ENCODE measurements at places on chromosomes 1 and 21.

DNA sequence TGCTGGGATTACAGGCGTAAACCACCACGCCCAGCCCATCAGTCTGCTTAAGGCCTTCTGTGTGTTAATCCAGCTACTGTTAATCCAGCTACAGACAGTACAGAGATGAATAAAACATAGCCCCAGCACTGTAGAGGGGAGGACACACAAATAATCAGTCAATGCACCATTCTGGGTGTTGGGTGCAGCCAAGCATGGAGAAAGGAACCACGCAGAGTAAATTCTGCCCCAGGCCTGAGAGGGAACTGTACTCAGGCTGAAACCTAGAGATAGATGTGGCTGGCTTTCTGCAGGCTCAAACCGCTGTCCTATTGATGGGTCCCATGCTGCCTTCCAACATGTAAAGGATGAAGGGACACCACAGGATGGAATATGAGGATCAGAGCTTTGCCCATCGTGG, 136.8 kb upstream of the IGSF21 start:
- DNase-seq: no peak

- DNase-seq: no peak
Observed at GRCh38 chr1:31591425-31592093, 15.2 kb downstream of the TINAGL1 start.

GRCh38 chr1:177983482-177984135, 13.8 kb upstream of the SEC16B start:
- DNase-seq: no peak

- no peak for DNase-seq
Observed at GRCh38 chr1:2104621-2105427, 54.6 kb downstream of the PRKCZ start.

GRCh38 chr1:79899914-79900313, 893.4 kb upstream of the ADGRL4 start:
- no peak for DNase-seq

DNA sequence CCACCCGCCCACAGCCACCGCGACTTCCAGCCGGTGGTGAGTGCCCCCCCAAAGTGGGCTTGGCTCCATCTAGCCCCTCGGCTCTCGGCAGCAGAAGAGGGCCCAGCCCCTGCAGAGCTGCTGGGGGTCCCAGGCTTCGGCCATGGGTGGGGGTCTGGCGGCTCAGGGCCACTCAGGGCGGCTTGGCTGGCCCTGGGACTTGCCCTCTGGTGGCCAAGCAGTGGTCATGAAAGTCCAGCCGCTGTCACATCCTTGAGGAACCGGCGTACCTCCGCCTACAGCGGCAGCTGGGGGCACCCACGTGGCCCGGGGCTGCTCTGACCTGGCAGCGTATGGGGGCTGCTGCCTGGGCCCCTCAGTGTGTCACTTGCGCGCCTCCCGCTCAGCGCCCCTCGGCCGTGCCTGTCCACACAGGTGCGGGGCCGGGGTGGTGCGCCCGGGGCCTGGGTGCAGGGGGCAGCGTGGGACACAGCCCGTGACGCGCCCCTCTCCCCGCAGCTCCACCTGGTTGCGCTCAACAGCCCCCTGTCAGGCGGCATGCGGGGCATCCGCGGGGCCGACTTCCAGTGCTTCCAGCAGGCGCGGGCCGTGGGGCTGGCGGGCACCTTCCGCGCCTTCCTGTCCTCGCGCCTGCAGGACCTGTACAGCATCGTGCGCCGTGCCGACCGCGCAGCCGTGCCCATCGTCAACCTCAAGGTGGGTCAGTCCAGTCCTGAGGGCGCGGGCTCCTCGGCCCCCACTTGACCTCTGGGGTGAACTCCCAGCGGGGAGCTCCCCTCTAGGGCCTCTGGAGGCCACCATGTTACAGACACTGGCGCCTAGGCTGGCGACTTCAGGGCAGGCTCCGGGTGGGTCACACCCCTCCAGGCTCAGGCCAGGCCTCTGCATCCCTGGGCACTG, 32.4 kb downstream of the SLC19A1 start:
- no peak for DNase-seq

DNA sequence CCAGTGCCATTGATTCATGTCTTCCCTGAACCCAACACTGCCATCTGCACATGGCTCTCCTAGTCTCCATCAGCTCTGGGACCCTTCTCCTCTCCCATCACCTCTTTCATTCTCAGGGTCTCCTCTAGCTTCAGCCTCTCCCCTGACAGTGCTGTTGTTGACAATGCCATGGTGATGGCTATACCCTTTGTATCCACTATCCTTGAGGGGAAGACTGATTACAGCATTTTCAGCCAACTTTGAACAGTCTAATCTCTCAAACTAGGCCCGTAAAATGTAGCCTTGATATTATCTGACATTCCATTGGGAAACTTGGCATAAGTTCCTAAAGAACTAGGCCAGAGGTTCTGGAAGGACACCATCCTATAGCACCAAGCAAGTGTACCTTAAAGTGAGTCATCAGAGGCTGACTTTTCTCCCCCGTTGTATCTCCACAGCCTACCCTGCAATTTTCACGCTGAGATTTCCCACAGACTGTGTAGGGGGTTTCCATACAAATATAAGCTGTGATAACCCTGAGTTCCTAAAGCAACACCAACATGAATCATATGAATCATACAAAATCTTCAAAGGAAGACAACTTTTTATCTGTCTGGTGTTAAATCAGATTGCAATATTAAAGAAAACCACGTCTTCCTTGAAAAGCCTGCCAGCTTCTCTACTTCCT, 5.8 kb downstream of the HAO2 start:
- DNase-seq: no peak

GRCh38 chr1:29002792-29003191, 88.4 kb downstream of the EPB41 start:
- no peak for DNase-seq

- no peak for DNase-seq
Observed at GRCh38 chr1:68142036-68142435, 90.3 kb downstream of the WLS start.
